ENCODE measurements at places on chromosomes 3 and 15.

- DNase-seq = no peak
Measured at GRCh38 chr3:187798531-187799530, 53.6 kb upstream of the BCL6 start.

DNA sequence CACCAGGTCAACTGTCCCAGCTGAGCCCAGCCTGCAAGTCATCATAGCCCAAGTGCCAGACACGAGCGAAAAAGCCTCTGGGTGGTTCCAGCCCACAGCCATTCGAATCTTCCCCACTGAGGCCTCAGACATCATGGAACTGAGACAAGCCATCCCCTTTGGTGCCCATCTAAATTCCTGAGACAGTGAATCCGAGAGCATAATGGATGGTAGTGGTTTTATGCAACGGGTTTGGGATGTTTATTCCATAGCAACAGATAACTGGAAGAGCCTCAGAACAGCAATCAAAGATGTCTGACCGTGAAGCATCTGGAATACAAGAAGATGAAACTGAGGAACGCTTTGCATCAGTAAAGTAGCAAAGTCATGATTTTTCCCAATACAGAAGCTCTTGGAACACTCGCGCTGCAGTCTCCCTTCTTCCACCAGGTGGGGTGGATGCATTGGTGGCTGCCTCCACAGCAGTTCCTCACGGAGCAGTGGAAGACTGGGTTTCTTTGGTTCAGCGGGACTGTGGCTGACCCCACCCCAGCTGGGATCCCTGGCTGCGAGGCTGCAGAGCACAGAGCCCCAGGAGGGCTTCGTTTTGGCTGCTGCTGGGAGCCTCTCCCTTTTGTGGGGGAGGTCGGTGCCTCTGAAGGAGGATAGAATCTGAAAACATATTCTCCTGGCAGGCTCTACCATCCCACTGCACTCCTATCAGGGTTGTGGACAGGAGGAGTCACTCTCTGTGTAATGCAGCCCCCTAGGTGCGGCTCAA is 26.4 kb upstream of the PDE8A start:
- no peak for DNase-seq

- no peak for DNase-seq
Measured at GRCh38 chr15:38588672-38589071, 24.1 kb upstream of the RASGRP1 start.

- no peak for DNase-seq
Measured at GRCh38 chr15:40769274-40770146, at the start of gene C15orf62. C15orf62 (plus strand) TSS chr15:40769980; CDS start chr15:40770496, 516 bp downstream.

DNA sequence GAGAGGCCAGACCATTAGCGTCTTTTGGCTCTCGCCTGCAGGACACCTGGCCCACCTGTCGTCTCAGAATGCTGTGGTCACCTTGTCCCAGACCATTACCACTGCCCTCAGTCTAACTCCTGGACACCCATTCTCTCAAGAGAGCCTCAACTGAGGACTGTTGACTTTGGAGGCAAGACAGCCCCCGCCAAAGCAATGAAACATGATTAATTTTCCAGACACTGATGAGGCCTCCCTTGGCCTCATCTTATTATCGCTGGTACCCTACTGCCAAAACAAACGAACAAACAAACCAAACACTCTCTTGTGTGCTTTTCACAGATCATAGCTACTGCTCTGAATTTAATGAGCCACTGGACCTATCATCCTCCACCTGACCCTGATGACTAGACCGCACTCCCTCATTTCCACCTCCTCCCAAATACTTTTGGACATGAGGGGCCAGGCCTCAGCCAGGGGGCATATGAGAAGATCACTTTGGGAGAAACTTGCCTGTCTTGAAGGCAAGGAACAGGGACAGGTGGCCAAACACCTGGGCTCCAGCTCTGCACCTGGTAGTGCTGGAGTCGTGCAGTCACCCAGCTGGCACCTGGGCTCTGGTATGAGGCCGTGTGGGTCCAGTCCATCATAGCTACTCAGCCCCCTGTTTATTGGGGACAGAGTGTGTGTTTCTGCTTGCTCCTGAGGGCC is 27.6 kb downstream of the ALS2CL start:
- DNase-seq = no peak

DNA sequence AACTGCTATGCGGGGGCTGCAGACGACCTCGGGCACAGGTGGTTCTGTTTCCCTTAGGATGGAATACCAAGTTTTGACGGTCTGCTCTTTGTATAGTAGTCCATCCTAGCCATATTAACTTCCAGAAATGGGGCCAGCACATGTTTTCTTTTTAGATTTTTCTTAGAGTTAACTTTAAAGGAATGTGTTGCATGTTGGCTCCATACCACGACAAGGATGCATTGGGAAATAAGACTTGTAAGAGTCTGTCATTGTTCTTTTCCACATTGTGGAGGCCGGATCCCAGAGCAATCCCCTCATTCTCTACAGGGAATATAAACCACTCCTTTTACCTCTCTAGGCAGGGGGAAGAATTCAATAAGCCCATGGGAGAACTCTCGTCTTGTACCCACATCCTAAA is 87.1 kb upstream of the PLSCR4 start:
- no peak for DNase-seq

GRCh38 chr3:159629329-159630084 is 359.1 kb upstream of the IL12A start:
- no peak for DNase-seq

- no peak for DNase-seq
Measured at GRCh38 chr15:38554354-38554753, 10.3 kb downstream of the RASGRP1 start.
